ENCODE measurements at places on chromosomes 13 and 19.
A peak's percentile ranks its signal among the peaks of the same experiment; 100 is the strongest.

GRCh38 chr19:51514866-51515481, 13.4 kb upstream of the SIGLEC12 start:
- DNase-seq, result peak; percentile 8

GRCh38 chr13:21232599-21232998, 56.1 kb downstream of the MRPL57 start:
- DNase-seq, result no peak

DNA sequence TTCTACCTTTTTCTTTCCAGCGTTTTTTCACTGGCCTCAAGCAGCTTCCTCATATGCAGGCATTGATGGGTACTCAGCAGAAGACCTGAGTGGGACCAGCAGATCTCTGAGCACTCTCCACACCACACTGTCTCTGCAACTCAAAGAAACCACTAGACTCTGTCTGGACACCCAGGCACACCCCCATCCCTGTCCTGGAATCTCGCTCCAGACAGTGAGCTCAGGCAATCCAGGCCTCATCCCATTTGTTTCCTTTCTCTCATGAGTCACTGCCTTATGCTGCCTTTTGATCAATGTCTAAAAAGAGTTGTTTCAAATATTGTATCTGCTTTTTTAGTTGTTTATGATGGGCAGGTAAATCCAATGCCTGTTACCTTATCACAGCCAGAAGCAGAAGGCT, 19.7 kb upstream of the POP4 start:
- DNase-seq, result no peak

DNA sequence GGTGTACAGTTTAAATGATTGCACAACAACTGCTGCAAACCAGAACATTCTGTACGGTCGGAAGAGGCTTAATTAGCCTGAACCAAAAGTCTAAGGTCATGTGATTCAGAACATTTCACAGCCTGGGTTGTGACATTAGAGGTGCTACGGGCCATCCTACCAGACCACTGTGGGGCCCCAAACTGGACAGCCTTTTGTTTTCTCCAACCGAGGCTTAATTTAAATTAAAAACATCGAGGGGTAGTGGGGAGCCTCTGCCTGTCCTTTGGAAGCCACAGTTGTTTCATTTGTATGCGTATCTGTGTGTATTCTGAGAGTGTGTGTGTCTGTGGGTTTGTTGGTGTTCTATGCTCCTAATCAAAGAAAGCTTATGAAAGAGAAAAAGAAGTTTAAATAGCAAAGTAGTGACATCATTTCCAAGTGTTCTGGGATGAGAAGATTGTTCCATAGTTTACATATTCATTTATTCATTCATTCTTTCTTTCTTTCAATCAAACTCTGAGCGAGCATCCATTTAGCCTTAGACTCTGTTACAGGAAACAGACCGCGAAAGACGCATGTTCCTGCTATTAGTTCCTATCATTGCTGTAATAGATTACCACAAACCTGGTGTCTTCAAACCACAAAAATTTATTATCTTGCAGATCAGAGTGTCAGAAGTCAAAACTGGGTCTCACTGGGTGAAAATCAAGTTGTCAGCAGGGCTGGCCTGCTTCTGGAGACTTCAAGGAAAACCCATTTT, 444.8 kb downstream of the FOXO1 start:
- no peak for DNase-seq

DNA sequence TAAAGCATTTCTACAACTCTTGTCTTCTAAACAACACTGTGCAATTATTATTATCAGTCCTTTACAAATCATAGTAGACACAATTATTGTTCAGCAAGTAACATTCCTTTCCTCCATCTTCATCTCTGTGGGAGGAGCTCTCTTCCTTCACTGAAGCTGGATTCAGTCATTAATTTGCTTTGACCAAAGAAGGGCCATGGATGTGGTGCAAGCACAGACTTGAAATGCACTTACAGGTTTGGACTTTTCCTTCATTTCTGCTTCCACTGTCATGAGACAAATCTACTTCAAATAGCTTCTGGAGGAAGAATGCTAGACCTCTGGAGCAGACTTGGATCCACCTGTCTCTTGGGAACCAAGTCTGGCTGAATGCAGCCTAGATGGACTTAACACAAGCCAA, 336.6 kb upstream of the SLITRK6 start:
- DNase-seq, result no peak

DNA sequence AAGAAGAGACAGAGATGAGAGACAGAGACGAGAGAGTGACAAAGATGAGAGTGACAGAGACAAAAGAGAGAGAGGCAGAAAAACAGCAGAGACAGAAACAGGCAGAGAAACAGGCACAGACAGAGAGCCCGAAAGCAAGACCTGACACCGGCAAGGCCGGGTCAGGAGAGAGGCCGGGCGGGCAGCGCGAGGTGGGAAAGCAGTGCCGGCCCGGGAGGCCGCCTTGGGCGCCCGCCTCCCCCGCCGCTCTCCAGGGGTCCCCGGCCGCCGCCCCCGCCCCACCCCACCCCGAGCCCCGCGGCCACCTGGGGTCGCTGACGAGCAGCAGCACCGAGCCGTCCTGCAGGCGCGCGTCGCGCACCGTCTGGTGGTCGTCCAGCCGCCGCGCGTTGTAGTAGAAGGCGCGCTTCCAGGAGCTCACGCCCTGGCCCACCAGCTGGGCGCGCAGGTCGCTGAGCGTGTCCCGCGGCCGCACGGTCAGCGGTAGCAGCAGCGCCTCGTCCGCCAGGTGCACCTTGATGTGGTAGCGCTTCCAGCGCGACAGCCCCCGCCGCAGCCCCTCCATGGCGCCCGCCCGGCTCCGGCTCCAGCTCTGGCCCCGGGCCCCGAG, at the start of gene TINCR:
TINCR (minus strand) TSS at position 594 of the 610 bp plus-strand sequence.
- no peak for DNase-seq

GRCh38 chr19:7368456-7368855, 19.7 kb downstream of the ARHGEF18 start:
- no peak for DNase-seq

DNA sequence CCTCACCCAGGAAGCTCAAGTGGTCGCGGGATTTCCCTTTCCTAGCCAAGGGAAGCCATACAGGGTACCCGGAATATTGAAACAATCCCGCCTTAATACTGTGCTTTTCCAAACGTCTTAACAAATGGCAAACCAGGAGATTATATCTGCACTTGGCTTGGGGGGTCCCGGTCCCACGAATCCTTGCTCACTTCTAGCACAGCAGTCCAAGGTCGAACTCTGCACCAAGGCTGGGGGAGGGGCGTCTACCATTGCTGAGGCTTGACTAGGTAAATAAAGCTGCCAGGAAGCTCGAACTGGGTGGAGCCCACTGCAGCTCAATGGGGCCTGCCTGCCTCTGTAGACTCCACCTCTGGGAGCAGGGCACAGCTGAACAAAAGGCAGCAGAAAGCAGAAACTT, 1644.8 kb downstream of the PCDH9 start:
- no peak for DNase-seq

GRCh38 chr19:2221918-2222317, 14.2 kb downstream of the PLEKHJ1 start:
- no peak for DNase-seq

DNA sequence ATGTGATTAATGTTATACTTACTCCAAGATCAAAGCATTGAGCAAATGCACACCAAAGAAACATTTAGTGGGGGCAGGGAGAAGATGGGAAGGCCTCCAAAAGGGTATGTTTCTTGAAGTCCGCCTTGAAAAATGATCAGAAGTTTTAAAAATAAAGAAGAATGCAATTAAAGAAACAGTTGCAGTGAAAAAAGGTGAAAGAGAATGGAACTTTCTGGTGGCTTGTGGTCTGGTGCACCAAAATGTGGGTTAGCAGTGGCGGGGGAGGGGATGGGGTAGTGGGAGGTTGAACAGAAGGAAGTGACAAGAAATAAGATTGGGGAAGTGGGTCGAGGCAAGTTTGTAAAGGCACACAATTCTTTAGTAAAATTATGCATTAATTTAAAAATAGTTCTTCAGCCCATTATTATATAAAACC, 2.5 kb downstream of the LCP1 start:
- DNase-seq, result no peak

GRCh38 chr19:34936184-34936583, 9.5 kb downstream of the ZNF30 start:
- DNase-seq, result no peak

DNA sequence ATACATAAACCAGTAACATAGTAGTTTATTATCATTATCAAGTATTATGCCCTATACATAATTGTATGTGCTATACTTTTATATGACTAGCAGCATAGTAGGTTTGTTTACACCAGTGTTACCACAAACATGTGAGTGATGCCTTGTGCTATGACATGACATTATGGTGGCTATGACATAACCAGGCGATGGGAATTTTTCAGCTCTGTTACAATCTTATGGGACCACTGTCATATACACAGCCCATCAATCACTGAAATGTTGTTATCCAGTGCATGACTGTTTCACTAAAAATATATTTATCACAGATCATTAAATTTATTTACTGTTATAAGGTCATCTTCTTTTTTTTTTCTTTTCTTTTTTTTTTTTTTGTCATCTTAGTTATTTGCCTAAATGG, 674.5 kb downstream of the PCDH17 start:
- DNase-seq, result no peak

DNA sequence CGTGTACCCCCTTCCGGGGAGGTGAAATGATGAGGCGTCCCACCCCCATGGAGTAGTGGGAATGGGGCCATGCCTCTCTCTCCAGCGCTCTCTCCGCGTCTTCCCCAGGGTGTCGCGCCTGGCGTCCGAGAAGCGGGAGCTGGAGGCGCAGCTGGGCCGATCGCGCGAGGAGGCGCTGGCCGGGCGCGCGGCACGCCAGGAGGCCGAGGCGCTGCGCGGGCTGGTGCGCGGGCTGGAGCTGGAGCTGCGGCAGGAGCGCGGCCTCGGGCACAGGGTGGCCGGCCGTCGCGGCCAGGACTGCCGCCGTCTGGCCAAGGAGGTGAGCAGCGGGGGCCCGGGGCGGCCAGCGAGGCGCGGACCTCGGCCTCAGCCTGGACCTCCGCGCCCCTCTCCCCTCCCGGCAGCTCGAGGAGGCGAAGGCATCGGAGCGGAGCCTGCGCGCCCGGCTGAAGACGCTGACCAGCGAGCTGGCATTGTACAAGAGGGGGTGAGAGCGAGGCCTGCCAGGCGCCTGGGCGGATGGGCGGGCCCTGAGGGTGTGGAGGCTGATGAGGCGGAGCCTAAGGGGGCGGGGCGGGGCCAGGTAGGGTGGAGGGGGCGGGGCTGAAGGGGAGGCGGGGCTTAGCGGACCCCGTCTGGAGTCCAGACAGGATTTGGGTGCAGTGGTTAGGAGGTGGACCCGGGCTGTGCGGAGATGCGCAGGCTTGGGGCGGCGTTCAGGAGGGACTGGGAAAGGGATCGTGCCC, 7.7 kb downstream of the PGLYRP1 start:
- no peak for DNase-seq

DNA sequence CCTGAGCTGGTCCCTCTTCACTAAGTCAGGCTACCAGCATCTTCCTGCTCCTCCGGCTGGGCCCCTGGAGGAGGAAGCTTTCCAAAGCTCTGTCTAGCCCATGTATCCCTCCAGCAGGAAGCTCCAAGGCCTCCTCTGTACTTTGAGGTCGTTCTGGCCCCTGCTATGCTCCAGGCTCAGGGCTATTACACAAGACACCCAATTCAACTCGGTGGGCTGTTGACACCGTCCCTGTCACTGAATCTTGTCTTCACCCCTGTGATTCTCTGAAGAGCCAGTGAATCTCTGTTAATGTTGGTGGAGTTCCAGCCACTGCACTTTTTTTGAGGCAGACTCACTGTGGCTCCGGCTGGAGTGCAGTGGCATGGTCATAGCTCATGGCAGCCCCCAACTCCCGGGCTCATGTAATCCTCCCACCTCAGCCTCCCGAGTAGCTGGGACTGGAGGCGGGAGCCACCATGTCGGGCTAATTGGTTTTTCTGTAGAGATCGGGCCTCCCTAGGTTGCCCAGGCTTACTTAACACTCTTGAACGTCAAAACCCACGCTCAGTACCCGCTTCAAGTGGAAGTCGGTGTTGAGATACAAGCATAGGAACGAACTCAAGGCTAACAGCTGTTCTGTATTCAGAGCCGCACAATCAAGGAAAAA, 512 bp upstream of the REX1BD start:
- DNase-seq, result no peak

GRCh38 chr19:51345076-51345620, 3.2 kb upstream of the VSIG10L start:
- DNase-seq, result no peak

GRCh38 chr19:32880622-32881021, 11.1 kb upstream of the SLC7A9 start:
- DNase-seq, result no peak

GRCh38 chr19:51594774-51595109, 23.7 kb downstream of the ZNF175 start:
- no peak for DNase-seq

DNA sequence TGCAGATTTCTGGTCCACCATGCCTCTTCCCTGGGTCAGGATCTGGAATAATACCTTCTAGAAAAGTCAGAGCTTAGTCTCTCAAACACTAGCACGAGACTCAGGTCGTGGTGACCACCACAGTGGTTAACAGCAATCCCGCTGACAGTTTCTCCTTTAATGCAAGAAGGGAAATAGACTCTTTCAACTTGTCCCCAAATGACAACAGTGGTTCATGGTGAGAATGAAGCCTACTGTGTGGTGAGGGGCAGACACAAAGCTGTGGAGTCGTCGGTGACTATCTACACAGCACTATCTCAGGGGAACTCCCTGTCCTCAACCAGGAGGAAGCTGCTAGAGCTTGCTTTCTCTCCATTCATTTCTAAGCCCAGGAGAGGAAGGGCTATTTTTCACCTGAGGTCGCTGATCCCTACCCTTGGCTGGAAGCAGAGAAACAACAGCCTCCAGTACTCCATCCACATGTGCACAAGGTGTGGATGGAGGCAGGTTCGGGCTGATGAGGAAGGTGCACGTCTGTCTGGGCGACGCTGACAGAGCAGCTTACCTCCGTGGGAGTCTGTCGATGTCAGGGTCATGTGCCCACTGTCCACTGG, 72.4 kb downstream of the STK24 start:
- DNase-seq, result no peak

- no peak for DNase-seq
Measured at GRCh38 chr13:99932912-99933311, 38.7 kb downstream of the ZIC5 start.

GRCh38 chr13:43977911-43978310, 98.2 kb downstream of the LACC1 start:
- no peak for DNase-seq

DNA sequence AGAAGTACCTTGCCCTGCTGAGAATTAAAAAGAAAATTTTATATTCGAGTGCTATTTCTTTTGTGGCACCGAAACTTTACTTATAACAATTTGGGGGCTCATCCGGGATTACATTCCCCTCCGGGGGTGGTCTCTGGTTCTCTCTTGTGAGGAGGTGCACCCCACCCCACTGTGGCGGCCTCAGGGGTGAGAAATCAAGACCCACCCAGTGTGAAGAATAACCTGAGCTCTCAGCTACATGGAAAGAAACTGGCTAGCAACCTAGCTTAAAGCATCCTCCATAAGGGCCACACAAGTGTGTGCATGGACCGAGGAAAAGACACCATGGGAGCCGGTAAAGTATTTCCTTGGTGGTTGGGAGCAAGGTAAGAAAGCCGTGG, 50.9 kb upstream of the ANKRD10 start:
- DNase-seq, result no peak

GRCh38 chr19:44024900-44025216, 321 bp upstream of the ZNF222 start:
- no peak for DNase-seq

Measured in H54 (cell line).